Hypothalamus (tissue), 51 donors: ENCODE measurements at places on chromosomes 6 and 20.

DNA sequence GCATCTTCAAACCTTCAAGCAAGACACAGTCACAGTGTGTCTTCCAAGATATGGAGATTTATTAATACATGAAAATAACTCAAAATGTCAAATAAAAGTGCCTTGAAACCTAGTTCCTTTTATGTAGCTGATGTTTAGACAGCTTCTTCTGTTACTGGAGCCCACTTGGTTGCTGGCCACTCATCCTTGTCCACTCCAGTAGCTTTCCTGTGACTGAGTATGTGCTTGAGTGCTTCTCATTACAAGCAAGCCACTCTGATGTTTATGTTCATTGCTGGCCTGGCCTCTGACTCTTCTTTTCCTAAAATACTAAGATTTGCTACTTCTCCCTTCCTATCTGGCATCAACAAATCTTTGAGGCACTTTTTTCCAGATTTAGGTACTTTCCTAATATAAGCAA, 545.2 kb upstream of the MAN1A1 start:
- no peak for DNase-seq

GRCh38 chr6:41080621-41081020, 7.8 kb downstream of the NFYA start:
- DNase-seq = no peak

GRCh38 chr6:124684621-124685020, 277.6 kb upstream of the RNF217 start:
- DNase-seq = no peak

- DNase-seq = no peak
These were observed 185.2 kb upstream of the TAB2 start for GRCh38 chr6:149132336-149132735.

DNA sequence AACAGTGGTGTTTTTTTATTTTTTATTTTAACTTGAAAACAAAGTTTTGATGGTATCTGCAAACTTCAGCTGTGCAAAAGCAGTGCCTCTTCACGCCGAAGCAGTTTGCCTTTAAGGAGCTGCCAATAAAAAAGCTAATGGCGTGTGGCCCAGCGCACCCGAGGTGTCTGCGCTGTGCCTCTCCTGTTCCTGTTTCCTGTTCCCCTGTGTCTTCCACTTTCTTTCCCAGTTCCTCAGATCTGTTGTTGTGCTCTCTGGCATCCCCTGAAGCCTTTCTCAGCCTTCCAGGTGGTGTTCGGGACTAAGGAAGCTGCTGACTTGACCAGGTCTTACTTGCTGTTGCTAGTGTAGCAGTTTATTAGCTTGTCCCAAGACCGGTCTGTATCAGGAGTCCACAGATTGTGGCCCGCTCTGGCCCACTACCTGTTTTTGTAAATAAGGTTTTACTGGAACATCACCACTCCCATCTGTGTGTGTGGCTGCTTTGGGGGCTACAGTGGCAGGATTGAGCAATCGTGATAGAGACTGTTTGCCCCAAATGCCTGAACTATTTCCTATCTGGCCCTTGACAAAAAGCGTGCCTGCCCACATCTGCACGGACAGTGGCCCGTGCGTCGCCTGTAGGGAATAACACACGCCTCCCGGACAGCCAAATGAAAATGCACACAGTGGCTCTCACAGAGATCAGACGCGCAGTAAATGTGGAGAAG, 178.3 kb downstream of the TMEM242 start:
- no peak for DNase-seq

DNA sequence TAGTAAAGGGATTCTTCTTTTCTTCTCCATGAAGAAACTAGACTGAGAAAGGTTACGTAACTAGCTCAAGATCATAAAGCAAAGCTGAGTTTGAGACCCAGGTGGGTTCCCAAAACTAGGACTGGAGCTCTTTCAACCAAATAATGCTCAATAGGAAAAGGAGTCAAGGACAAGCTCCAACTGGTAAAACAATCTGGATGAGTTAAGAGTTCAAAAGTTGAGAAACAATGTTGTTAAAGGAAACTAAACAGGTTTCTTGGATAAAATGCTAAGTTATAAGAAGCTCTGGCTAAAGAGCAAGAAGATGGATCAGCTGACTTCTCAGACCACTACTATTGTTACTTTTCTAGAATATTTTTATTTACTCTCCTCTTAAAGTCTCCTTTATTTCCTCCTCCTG, 137.3 kb downstream of the MMS22L start:
- DNase-seq = no peak
